ENCODE measurements at places on chromosomes 12 and 14.

GRCh38 chr12:48786591-48787544, 2.0 kb downstream of the ADCY6 start:
- no peak for DNase-seq

- no peak for DNase-seq
Measured at GRCh38 chr12:52763991-52764390, 13.2 kb downstream of the KRT76 start.

- no peak for DNase-seq
Measured at GRCh38 chr12:9237286-9237685, 29.1 kb upstream of the PZP start.

DNA sequence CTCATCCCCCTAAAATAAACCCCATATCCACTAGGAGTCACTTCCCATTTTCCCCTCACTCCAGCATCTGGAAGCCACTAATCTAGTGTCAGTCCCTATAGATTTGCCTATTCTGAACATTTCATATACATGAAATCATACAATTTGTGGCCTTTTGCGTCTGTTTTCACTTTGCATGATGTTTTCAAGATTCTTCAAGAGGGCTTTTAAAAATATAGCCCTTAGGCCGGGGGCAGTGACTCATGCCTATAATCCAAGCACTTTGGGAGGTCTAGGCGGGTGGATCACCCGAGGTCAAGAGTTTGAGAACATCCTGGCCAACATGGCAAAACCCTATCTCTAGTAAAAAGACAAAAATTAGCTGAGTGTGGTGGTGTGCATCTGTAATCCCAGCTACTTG, 104.7 kb downstream of the VEZT start:
- DNase-seq, result no peak

DNA sequence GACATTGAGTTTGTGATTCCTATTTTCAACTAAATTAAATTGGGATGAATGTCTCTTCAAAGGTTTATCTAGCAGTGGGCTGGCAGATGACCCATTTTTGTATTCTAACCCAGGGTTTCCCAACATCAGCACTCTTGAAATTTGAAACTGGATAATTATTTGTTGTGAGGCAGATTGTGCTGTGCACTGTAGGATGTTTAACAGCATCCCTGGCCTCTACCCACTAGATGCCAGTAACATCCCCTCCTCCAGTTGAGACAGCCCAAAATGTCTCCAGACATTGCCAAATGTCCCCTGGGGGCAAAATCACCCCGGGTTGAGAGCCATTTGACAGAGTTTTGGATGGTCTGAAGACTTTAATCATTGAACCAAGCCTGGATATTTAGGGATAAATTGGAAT, 11.1 kb downstream of the DAAM1 start:
- no peak for DNase-seq

GRCh38 chr14:61183196-61183885, 97.8 kb downstream of the TMEM30B start:
- no peak for DNase-seq

- no peak for DNase-seq
Measured at GRCh38 chr12:126608607-126609175, 1543.5 kb downstream of the AACS start.

- no peak for DNase-seq
Measured at GRCh38 chr14:20177433-20177974, 13.2 kb upstream of the OR11G2 start.

DNA sequence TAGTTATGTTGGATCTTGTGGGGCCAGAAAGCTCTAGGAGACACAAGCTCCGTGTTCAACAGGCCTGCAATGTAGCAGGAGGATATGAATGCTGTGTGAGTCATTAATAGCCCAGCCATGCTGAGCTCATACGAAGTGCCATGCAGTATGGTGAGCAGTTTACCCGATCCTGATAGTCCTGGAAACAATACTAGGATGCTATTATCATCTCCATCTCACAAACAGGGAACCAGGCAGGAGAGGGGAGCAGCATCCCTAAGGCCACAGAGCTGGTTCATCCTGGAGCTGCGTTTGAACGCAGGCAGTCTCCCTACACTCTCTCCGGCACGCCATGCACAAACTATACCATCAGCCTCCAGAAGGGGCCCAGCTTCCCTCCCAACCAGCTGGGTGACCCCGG, 20.5 kb downstream of the TTC7B start:
- DNase-seq, result no peak

DNA sequence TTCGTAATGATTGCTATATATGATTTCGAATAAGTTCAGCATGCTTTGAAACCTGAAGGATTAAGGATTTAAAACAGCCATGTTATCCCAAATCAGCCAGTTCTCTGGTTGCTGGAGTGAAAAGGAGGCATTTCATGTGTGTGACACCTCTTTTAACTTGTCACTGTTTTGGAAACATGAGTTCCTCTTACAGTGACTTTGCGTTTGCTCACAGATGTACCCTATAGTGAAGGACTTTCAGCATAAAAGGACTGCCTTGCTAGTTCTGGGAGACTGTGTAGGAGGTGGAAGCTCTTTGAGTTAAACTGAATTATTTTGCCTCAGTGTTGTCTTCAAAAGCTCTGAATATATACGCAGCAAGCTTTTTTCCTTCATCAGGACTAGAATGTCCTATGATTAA, 7.6 kb downstream of the RNASE11 start:
- no peak for DNase-seq

- no peak for DNase-seq
Measured at GRCh38 chr14:21822109-21822508, 148.5 kb upstream of the OR4E1 start.

DNA sequence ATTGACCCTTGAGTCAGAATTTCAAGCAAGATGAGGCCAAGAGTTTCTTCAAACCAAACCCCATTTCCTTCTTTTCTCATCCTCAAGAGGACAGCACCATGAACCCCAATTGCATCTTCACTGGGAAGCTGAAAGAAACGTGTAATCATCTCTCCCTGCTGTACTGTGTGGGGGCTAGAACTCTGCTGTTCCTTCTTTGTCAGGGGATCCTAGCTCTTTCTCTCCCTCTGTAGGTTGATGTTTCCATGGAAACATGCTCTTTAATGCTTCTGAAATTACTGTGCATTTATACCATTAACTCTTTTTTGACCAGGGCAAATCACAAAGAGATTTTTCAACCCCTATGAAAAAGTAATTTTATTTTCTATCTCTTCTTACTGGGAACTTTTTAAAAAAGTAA, 295.1 kb downstream of the GRIN2B start:
- DNase-seq, result no peak

DNA sequence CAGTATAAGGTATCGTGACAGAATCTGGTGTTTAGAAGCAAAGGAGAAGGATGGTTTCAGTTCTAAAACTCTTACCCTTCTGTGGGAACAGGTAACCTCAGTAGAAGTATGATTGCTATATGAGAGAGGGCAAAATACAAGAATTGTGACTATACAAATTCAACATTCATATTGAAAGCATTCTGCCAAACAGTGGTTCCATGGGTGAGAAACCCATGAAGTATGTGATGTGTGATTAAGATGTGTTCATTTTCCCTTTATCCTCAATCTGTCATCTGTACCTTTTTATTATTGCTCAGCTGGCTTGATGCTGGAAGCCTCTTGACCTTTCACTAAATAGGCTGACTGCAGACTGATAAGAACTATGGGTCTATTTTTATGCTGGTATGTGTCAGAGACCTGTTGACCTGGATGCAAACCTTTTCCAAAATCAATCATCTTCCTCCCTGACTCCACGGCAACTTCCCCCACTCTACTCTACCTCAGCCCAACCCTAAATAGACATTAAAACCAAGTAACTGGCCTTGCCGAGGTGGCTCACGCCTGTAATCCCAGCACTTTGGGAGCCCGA, 109.6 kb downstream of the STXBP6 start:
- DNase-seq, result no peak

GRCh38 chr12:46207644-46208043, 61.2 kb downstream of the SLC38A1 start:
- no peak for DNase-seq

DNA sequence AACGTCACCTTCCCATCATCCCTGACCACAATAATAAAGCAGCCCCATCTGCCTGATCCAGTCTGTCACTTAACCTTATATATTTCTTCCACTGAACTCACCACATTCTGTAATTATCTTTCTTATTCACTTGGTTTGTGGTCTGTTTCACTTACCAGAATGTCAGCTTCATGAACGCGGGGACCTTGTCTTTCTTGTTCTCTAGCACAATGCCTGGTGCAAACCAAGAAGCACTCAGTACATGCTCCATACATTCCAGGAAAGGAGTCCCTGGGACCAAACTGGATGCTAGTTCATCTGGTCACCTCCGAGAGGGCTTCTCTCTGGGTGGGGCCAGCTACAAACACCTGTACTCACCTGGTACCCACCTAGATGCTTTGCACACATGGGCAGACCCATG, 17.4 kb upstream of the ANKRD33 start:
- DNase-seq, result no peak

DNA sequence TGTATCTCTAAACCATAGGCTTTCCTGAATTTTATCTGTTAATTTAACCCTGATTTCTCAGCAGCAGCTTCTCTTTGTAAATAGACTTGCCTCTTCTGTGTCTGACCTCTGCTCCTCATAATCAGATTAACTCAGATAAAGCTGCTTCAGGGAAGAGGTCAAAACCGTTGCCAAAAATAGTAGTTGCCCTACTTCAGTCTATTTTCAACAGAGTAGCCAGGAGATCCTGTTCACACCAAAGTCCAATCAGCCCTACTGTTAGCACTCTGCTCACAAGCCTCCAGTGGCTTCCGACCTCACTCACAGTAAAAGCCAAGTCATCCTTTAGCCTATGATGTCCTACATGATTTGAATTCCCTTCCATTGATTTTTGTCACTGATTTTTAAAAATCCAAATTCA, 258.4 kb downstream of the PPFIA2 start:
- no peak for DNase-seq

DNA sequence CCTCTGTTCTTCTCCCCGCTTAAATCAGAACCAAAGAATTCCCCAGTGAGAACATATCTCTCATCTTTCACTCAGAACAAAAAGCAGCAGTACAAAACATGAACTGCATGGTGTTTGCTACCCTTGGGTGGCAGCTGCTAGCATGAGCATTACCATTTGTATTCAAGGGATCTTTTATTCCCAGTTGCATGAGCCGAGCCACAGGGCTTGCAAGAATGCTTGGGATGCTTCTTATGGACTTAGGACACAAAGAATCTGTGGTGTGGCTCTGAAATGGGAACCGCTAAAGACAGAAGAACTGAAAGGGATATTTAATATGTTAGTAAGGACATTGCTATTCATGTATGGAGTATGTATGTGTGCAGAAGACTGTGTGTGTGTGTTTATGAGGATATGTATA, 190.6 kb downstream of the TMX1 start:
- DNase-seq, result no peak

DNA sequence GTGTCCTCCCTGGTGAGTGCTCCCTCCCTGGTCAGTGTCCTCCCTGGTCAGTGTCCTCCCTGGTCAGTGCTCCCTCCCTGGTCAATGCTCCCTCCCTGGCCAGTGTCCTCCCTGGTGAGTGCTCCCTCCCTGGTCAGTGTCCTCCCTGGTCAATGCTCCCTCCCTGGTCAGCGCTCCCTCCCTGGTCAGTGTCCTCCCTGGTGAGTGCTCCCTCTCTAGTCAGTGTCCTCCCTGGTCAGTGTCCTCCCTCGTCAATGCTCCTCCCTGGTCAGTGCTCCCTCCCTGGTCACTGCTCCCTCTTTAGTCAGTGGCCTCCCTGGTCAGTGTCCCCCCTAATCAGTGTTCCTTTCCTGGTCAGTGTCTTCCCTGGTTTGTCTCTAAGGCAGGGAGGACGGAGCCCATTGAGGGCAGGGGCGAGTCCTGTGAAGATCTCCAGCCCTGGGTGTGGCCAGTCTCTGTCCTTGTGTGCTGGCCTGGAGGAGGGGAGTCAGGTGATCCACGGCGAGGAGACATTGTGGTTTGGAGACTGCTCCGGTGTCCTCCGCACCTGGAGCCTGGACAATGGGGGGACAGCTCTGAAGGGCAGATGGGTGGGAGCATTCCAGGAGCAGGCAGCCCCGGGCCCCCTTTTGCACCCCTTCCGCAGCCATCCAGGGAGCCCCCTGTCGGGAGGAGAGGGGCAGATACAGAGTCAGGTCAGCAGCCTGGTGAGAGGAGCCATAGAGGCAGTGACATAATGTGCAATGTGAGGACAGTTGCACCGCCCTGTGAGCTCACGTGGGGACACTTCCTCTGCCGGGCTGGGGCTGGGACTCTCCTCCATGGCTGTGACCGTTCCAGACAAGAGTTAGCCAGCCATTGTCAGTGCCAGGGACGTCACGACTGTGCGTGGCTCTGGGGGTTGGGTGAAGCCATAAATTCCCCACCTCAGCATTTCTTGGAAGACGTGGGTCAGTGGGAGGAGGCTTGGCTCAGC, 93.4 kb downstream of the ADGRD1 start:
- no peak for DNase-seq

DNA sequence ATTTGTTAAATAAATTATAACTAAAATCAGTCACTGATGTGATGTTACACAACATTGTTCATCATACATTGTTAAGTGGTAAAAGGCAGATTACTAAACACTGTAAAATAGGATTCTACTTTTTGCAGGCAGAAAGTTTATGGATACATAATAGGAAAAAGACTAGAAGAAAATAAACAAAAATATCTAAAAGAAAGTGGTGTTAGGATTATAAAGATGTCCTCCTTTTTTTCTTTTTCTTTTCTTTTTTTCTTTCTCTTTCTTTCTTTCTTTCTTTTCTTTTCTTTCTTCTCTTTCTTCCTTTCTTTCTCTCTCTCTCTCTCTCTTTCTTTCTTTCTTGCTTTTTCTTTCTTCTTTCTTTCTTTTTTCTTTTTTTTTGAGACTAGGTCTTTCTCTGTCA, 39.6 kb upstream of the HELB start:
- DNase-seq, result no peak

DNA sequence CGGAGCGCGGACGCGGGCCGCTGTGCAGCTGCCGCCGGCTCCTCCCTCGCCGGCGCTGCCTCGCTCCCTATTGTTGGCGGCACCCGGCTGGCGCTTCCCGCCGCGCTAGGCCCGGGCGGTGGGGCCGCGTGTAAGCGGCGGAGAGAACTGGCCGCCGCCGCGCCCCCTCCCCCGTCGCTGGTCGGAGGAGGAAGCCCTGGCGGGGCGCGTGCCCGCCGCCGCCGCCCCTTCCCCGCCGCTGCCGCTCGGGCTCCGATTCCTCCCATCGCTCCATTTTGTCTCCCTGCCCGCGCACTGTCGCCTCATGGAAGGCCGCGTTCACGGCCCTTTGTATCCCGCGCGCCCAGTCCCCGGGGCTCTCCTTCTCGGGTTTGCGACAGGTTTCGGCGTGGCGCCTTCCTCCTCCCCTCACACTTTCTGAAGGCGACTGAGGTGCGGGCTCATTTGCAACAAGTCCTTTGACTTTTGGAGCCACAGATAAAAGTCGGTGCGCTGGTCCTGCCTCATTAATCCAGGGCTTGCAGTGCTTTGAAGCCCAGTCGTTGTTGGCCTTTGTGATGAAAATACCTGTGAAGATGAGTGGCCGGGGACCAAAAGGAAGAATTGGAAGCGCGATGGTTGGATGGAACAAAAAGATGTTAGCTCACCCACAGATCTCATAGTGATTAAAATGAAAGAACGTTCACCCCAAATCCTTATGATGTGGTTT, 707 bp downstream of the CPSF6 start:
- DNase-seq, result peak; percentile 63

- DNase-seq, result peak; percentile 18
Measured at GRCh38 chr12:78864403-78864869, at the start of gene SYT1. TSS of gene SYT1 (plus strand) at chr12:78864774.
